ENCODE measurements at places on chromosomes 2 and 18. TPM values are rescaled to one million over a fixed set of nuclear protein-coding genes. Genes with fewer than 3 reads are reported as not detected.

SNORC gene
- 1.6 TPM for total RNA-seq

ATG9A gene
- 37.2 TPM for total RNA-seq

GIGYF2 gene
- 62.5 TPM for total RNA-seq

KCNG2 gene
- total RNA-seq, result not detected

TPRKB gene
- 44.4 TPM for total RNA-seq

CCDC68 gene
- not detected for total RNA-seq

RPIA gene
- total RNA-seq, result 45.4 TPM
